ENCODE measurements at places on chromosomes 2 and 18.

GRCh38 chr2:158269143-158269542 is 167.5 kb downstream of the UPP2 start:
- no peak for DNase-seq

GRCh38 chr2:74457549-74458131 is 598 bp upstream of the WBP1 start:
- peak; percentile 86 for DNase-seq

GRCh38 chr2:74103763-74104162 is 43.9 kb downstream of the BOLA3 start:
- no peak for DNase-seq

DNA sequence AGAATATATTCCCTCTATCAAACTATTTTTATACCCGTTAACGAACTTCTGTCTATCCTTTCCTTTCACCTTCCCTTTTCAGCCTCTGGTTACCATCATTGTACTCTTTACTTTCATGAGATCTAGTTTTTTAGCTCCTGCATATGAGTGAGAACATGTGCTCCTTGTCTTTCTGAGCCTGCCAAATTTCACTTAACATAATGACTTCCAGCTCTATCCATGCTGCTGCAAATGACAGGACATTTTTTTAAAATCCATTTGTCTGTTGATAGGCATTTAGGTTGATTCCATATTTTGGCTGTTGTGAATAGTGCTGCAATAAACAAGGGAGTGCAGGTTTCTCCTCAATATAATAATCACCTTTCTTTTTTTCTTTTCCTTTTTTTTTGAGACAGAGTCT is 8.2 kb upstream of the CCDC195 start:
- DNase-seq = no peak

DNA sequence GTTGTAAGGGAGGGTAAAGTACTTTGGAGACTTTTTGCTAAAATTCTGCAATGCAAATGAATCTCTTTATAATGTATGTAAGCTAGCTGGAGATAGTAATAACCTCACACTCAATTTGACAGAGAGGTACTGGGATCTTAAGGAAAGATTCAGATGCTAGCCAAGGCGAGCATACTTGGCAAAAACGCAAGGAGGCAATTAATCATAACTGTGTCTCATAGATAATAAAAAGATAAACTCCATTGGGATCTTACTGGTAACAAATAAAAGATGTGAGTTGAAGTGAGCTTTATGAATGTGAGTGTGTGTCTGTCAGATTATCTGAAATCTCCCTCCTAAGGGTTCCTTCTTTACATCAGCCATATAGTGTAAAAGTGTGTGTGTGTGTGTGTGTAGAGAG is 533.0 kb downstream of the TMX3 start:
- no peak for DNase-seq

DNA sequence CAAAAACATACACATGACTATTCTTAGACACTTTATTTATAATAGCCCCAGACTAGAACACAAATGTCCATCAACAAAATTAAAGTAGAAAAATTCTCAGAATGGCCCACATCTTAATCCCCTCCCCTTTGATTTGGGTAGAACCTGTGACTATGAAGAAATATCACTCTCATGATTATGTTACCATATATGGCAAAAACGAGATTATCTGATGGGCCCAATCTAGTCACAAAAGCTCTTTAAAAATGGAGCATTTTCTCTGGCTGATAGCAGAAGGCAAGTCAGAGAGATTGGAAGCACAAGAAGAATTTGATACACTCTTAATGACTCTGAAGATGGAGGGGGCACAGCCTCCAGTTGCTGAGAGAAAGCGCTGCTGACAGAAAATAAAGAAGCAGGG is 39.6 kb downstream of the METTL4 start:
- no peak for DNase-seq

DNA sequence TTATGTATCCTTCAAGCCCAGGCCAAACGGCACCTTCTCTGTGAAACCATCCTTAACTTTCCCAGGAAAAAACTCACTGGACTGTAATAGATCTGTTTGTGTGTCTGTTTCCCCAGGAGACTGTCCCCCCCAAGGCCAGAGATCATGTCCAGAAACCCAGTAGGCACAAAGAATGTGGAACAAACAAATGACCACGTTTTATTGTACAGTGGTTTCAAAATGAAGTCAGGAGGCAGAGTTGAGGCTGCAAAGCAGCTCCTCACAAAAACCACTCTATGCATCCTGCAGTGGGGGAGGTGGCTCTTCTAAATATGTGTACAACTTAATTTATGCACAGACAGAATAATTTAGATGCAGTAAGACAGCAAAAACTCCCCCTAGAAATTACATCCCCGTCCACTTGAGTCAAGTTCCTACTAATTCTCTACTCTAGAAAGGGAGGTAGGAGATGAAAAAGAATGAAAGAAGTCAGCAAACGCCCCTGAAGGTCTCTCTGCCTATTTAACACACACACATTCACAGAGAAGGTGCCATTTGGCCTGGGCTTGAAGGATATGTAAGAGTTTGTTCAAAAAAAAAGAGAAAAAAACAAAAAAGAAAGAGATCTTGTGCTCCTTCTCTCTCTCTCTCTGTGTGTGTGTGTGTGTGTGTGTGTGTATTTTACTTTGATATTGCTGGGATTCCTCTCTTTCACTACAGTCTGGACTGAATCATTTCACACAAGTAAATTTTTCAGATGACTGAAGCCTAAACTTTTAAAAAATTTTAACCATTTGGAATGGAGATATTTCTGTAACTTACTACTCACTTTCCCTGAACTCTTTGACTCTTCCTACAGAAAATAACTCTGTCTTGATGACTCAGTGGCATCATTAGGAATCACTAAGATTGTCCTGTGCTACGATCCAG is 19.5 kb downstream of the BCL2 start:
- DNase-seq = peak; percentile 37

DNA sequence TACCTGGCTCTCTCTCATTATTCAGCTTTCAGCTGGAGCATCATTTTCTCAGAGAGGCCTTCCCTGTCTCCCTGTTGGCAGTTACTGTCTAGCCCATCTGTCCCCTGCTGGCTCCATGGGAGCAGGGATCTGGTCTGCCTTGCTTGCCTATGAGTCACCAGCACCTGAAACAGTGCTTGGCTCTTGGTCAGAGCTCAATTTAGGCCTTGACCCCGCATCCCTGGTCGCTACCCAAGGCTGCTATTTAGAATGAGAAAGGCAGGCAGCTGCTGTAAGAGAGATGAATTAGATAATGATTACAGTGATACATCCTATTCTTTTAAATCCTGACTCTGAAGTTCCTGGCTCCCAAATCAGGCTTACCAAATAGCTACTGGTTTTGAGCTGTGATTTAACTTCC is 32.9 kb downstream of the KCNE4 start:
- no peak for DNase-seq

GRCh38 chr2:130251873-130252620 is 53.8 kb upstream of the TUBA3E start:
- no peak for DNase-seq

DNA sequence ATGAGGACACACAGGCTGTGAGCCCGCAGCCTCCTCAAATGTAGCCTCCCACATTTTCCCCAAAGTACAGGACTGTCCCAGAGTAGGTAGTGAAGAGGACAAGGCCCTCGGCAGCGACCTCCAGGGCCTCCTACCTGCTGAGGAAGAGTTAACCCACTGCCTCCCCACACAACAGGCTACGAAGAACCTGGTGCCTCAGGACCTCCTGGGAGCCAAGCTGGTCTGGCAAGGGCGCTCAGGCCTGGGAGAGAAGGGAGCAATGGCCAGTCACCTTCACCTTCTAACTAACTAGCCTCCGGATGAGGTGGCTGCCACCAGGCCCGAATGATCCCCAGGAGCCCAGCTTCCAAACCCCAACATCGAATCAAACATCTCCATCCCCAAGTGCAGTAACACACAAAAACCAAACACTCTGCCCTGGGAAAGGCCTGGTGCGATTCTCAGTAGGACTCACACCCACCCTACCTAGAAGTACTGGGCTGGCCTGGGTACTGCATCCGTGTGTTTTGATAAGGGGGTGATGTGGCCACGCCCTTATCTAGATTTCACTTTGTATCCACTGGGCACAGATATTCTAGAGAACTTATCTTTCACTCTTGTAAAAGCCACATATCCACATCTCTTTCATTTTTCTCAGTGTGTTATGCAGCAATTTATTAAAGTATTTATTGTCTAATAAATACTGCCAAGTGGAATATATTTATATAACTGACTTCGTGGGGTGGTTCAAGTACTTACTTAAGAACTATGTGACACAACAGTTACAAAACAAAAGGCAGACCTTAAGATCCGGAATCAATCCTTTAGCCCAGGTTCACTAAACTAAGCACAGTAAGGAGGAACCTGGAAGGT is 9.7 kb downstream of the ERFE start:
- DNase-seq = no peak

DNA sequence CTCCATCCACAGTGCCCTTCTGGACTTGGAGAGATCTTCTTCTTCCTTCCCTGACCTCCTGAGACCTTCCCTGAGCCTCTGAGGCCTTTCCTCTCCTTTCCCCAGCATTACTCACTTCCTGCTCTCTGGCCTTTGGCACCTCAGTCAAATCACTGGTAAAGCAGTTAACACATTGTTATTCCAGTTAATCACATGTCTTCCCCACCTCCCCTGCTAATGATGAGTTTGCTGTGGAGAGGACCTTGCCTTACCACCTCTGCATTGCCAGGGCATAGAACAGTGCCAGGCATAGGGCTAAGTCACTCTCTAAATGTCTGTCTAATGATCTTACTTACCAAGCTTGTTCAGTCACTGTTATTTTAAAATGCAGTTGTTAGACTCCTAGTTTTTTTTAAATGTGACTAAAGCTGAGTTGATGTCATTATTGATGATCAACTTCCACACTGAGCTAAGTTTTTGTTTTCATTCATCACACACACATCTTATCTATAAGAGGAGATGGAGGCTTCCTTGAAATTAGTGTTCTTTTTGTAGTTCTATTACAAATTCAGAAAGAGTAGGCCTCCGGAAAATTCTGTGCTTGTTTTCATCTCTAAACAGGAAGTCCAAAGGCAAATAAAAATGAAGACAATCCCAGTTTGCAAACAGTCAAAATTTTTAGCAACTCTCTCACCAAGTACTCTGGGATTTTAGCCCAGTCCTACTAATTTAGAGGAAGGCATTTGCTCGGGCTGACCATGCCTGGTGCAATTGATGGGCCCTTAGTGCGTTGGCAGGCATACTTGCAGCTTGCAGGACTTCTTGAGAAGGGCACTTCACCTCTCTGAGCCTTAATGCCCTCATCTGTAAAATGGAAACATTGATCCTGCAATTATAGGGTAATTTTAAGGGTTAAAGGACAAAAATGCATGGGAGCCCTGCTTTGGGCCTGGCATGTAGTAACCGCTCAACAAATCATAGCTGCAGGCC is 113.7 kb upstream of the SPRED2 start:
- DNase-seq = no peak

DNA sequence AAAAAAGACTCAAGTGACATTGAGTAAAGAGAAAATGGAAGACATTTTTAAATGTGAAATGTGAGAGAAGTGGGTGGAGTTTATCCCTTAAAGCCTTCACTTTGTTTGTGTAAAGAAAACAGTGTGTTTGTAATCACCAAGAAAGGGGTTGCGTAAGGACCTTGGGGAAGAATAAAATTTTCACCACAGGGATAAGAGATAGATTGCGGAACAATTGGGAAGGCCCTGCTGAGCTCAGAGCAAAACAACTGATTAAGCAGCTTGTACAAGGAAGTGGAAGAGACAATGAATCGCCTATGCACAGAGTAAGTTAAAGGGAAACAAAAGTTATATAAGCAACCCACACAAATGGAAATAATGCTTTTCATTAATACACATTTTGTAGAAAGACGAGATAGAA is 327.7 kb downstream of the RAD51AP2 start:
- no peak for DNase-seq

- no peak for DNase-seq
Measured at GRCh38 chr18:50715919-50716318, 103.9 kb downstream of the MRO start.

DNA sequence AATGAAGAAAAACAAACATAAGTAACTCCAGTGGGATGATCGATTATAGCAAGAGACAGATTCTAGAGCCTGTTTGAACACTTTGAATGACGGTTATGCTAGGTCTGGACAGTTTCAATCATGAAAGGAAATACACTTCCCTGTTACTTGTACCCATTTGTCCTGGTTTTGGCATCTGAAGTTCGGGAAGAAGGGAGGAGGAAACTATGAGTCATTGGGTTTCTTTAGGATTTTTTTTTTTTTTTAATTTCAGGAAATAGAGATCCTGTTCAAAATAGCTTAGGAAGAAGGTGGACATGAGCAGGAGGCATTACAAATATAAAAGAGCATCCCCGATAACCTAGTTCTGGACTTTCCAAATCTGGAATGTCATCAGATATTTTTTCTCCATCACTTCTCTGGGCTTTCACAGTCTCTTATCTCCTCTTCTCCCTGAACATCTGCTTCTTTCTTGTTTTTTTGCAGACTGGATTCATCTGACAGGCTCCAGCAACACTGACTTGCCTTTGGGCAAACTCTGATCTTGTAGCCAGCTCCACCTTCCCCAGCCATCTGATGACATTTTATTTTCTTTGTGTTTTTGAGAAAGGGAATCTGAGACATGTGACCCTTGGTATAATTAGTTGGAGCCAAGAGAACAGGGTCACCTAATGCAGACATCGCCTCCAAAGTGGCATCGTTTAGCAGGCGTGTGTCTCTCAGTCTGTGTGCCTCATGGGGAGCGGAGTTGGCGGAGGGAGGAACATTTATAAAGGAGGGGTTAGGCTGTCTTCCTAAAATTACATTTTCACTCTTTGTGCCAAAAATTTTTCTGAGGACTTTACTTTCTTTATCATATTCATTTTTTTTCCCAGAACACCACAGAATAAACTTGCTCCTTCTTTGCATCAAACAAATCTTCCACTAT is 195.3 kb upstream of the EPHA4 start:
- no peak for DNase-seq

DNA sequence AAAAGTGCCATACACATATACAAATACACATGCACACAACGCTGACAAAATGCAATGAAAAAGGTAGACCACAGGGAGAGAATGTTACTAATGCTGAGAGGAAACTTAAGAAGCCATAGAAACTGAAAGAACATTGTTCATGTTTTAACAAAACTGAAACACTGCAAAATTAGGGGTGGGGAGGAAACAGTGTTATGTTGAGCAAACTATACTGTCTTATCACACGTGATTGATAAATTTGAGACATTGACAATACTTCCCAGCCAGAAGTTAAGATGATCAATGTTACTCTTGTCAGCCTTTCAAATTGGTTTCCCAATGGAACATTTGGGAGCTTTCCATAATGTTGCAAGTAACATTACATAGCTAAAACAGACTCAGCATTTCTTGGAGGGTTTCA is 165.5 kb downstream of the L3MBTL4 start:
- DNase-seq = no peak

Data from CD4-positive, alpha-beta T cell treated with Interleukin-21 for 1 hour (primary cell).